ENCODE measurements at places on chromosomes 11 and 22.

GRCh38 chr11:10304495-10305261 lies at the start of gene ADM:
TSS of gene ADM (plus strand) at chr11:10305073. CDS start at chr11:10305701, 628 bp downstream.
- peak; percentile 88 for DNase-seq

GRCh38 chr22:23774922-23775436 lies 2.3 kb downstream of the MMP11 start:
- peak; percentile 74 for DNase-seq

GRCh38 chr22:24006207-24006913 lies 1.1 kb upstream of the GSTT4 start:
- no peak for DNase-seq

DNA sequence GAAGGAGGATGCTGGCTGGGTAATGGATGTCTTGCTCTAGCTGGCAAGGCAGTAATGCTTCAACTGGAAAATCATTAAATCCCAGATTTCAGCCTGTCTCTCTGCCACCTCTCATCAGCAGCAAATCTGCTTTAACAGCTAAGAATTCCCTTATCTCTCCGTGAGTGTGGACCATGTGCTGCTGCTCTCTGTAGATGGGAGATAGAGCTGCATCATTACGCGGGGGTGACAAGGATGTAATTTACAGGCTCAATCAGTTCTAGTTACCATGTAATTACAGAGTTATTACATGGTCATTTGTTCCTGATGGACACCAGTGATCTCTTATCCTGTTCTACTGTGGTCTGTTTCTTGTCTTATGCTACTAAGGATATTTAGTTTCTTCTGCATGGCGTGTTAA lies 665.4 kb downstream of the NTM start:
- no peak for DNase-seq

DNA sequence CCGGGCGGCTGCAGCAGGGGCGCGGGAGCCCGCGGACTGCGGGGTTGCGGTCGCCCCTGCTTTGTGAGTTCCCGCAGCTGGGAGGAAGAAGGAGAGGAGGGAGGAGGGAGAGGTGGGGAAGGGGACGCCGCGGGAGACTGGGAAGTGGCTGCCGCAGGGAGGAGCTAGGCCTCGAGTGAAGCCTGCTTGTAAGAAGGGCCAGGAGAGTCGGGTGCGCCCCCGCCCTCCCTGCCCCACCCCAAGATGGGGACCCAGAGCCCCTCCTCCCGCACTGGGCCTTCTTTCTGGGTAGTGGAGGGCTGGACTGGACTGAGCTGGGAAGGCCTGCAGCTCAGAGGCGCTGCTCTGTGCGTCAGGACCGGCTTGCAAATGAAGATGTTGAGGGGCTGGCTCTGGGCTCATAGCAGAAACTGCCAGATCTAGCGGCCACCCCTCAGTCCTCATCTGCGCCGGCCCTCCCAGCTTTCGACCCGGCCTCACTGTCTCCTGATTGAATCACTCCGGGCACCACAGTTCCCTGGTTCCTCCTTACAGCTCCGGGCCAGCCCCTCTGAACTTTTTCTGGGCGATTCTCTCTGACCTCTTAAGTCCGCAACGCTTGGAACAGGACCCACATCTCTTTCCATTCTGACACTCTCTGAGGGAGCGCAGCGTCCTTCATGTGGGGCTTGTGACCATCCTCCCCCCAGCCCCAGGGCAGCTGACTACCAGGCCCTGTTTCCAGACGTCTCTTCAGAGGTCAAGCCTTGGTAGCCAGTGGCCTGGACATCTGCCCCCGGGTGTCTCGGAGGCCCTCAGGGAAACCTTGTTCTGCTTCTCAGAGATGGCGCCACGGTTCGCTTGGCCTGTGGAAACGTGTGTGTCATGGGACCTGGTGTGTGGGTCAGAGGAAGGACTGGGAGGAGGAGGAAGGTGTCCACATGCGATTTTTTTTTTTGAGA lies 21.9 kb downstream of the SERPINH1 start:
- peak; percentile 94 for DNase-seq

DNA sequence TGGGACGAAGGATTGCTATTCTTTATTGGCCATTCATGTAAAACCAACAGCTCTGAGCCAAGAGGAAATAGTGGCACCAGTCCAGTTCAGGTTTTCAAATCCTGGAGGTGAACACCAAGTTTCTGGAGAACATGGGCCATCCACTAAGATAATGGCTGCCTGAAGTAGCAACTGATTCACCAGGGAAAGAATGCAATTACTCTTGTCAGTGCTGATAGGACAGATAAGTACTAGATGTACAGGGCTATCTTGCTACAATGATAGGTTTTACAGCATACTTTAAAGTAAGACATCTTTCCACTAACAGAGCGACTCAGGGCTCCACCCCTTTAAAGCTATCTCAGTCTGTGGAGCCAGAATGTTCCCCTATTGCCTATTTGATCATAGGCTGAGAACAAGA lies 36.8 kb upstream of the APOA1 start:
- DNase-seq, result no peak

- DNase-seq, result peak; percentile 22
These were observed 61.6 kb upstream of the LINC01488 start for GRCh38 chr11:69419662-69420395.

- DNase-seq, result no peak
These were observed 58.2 kb downstream of the FBXO7 start for GRCh38 chr22:32532820-32533128.

GRCh38 chr11:78453140-78453935 lies 35.7 kb upstream of the GAB2 start:
- DNase-seq, result no peak

DNA sequence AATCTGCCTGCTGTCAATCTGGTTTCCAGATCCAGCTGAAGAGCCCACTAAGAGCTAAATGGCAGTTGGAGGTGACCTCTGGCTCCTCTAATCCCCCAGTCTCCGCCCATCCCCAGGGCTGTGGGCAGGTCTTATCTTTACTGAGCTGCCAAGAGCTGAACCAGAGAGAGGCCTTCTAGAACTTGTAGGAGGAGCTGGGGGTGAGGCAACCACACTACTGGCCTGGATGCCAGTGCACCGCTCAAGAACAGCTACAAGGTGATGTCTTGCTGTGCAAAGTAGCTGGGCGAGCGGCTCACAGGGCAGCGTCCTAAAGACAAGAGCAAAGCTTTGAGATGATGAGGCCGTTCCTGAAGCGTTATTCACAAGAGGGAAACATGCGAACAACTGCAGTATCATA lies 374.6 kb downstream of the CTTN start:
- DNase-seq, result no peak

DNA sequence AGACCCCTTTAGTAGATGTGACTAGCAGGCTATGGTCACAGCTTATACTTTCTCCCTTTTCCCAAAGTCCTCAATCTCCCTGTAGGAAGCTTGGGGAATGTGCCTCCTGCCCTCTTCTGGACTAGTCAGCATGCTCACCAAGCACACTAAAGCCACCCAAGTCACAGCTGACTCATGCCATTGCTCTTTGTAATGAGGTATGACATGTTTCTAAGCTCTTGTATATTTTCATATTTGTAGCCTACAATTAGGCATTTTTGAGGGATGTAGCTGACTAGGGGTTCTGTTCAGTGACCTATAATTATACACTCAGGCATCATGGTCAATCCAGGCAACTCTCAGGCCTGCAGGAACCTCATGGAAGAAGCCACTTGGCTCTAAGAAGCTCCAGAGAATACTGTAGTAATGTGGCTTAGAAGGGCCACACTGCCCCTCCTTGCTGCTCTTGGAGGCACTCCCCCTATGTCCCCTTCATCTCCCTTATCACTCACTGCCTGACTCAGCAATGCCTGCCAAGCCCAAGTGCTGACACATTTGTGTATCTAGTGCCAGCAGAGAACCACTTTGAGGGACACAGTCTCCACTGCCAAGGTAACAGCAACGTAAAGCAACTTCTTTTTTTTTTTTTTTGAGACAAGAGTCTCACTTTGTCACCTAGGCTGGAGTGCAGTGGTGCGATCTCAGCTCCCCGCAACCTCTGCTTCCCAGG lies 86.2 kb downstream of the RPL27A start:
- DNase-seq, result no peak

DNA sequence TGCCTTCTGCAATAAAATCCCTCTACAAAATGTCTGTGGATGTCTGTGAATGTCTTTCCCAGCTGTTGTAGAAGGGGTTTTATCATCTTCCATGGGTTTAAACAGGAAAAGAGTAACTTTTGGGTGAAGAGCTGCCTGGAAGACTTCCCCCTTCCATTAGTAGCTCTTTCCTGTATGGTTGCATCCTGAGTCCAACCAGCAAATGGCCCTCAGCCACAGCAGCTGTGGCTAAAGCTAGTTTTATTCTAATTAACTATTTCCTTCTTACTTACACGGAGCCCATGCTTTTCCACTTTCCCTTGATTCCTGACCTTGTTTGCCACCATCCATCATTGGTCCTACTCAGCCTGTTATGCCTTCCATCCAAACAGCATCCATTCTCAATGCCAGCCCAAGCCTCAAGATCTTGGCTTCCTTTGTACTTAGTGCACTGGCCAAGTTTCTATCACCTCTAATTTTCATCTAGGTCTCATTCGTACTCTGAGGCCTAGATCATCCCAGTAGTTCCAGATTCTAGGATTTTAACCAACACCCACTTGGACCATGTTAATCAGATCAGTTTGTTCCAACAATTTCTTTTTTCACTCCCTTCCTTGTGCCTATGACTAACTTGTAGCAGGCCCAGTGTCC lies 41.5 kb upstream of the CADM1 start:
- no peak for DNase-seq

GRCh38 chr22:50016308-50016987 lies 3.9 kb upstream of the IL17REL start:
- no peak for DNase-seq

DNA sequence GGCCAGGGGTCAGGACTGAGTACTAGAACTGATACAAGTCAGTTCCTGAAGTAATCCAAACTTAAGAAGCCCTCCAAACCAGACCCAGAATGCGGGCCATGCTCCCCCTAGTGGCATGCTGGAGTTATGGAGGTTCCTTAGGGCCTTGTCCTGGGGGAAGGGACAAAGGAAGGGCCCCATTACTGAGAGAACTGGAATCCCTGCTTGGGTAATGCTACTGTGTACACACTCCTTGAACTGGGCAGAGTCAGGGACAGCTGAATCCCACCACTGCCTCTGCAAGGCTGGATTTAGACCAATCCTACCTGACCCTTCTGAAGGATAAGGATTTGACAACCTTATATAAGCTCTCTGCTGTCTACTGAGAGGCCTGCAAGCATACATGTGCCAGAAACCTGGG lies 97.3 kb upstream of the AKIP1 start:
- DNase-seq, result peak; percentile 83

DNA sequence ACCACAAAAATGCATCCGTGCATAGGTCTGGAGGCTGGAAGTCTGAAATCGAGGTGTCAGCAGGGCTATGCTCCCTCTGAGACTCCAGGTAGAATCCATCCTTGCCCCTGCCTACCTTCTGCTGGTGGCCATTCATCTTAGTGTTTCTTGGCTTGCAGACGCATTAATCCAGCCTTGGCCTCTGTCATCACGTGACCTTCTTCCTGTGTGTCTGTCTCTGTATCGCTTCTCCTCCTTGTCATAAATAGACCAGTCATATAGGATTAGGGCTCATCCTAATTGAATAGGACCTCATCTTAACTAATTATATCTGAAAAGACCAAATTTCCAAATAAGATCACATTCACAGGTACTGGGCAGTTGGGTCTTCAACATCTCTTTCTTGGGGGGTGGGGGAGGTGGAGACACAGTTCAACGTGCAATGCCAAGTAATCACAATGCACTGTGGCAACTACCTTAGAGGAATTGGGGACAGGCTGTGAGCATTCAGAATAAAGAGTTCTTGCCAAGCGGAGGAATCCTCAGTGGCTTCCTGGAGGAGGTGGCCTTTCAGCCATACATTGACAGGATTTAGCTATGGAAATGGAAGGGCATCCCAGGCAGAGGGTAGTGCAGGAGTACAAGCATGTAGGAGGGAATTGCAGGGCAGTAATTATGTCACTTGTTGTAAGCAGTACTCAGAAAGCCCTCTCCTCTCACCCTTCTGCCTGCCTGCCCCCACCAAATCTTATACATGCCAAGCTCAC lies 96.2 kb upstream of the SYT13 start:
- DNase-seq, result peak; percentile 47

DNA sequence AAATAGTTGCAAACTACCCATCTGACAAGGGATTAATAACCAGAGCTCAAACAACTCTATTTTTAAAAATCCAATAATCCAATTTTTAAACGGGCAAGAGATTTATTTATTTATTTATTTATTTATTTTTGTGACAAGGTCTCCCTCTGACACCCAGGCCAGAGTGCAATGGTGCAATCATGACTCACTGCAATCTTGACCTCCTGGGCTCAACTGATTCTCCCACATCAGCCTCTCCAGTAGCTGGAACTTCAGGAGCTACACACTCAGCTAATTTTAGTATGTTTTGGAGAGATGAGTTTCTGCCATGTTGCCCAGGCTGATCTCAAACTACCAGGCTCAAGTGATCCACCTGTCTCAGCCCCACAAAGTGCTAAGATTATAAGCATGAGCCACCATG lies 267.2 kb upstream of the BLID start:
- no peak for DNase-seq

GRCh38 chr11:104547996-104548661 lies 350.1 kb downstream of the CASP12 start:
- no peak for DNase-seq

GRCh38 chr11:14875163-14875562 lies 16.9 kb downstream of the CYP2R1 start:
- no peak for DNase-seq

GRCh38 chr11:76589964-76590950 lies 80.3 kb downstream of the LRRC32 start:
- no peak for DNase-seq

- peak; percentile 42 for DNase-seq
These were observed 14.1 kb downstream of the FAM181B start for GRCh38 chr11:82719361-82720105.

- DNase-seq, result no peak
These were observed 825.0 kb upstream of the CHORDC1 start for GRCh38 chr11:91047882-91048281.

GRCh38 chr11:71499125-71499524 lies 27.9 kb upstream of the KRTAP5-7 start:
- no peak for DNase-seq

DNA sequence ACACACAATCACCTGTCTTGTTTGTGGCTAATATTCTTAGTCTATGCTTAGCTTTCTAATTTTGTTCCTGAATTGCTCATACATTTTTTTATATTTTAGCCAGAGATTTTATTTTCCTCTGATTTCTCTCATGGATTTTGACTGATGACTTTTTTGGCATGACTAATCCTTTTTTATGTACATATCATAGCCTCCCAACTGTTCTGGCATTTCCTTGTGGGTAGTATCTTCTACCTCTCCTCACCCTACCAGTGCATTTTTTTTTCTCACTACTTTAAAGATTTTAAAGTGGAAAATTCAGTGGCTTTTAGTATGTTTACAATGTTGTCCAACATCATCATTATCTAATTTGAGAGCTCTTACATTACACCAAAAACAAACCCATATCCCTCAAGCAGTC lies 84.4 kb upstream of the TENM4 start:
- DNase-seq, result no peak

DNA sequence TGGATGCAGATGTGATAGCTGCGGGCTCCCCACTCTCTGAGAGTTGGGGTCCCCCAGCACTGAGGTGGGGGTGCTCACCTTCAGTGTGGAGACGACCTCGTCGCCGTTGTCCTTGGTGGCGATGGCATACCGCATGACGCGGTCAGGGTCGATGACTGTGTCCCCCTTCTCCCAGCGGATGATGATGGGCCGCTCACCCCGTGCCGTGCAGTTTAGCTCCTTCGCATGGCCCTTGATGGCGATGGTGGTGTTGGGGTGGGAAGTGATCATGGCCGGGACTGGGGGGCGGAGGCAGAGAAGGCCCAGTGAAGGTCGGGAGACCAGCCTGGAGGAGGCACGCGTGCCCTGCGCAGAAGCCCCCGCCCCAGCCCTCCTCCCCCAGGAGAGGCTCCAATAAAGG lies 154.2 kb downstream of the CEP164 start:
- DNase-seq, result no peak

- DNase-seq, result no peak
These were observed 18.5 kb downstream of the APLP2 start for GRCh38 chr11:130088217-130088616.
